Endothelial cell of coronary artery (primary cell): ENCODE measurements at places on chromosomes 6 and 20. TPM values are rescaled to one million over a fixed set of nuclear protein-coding genes. Genes with fewer than 3 reads are reported as not detected.

Gene TP53INP2
- 2.5 and 3.1 TPM in 2 replicates for total RNA-seq

Gene GINS1
- total RNA-seq, result 5.4 and 13.6 TPM in 2 replicates

Gene GGTLC1
- total RNA-seq, result not detected in 2 replicates

Gene HNF4A
- total RNA-seq, result not detected in 2 replicates

Gene NHSL1
- 16.1 and 21.8 TPM in 2 replicates for total RNA-seq
